ENCODE measurements at places on chromosomes 6 and 20.

DNA sequence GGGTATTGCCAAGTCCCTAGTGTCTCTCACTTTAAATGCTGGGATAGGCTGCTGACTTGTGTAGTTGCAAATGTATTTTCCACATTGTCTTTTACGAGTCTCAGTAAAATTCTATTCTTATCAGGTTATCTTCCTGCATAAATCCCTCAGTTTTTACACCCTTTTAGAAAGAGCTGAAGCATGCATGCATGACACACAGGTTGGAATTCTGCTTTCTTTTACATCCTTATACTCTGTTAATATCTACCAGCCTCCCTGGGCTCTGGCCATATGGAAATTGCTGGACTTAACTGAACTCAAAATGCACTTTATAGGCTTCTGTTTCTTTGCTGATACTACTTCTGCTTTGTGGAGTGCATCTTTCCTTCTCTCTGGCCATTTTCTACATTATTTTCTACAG is 477.4 kb downstream of the FRK start:
- no peak for DNase-seq

GRCh38 chr6:118101220-118101619 is 194.2 kb downstream of the SLC35F1 start:
- no peak for DNase-seq

- no peak for DNase-seq
Measured at GRCh38 chr20:61134296-61135030, 117.6 kb upstream of the CDH4 start.

DNA sequence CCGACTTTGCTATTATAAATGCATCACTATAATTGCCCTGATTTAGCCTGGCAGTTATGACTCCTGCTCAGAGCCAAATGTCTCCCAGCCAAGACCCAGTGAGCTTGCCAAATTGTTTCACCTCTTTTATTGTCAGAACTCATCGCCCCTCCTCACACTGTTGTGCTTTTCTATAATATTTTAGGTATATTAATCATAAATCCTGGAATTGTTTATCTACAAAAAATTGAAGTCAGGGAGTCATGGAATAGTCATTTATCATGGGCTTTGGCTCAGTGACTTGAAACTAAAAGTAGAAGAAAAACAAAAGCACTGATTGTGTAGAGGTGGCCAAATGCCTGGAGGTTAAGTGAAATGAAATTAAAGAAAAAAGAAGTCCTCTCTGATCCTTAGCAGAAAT is 85.6 kb downstream of the PFDN4 start:
- peak; percentile 50 for DNase-seq

- DNase-seq, result no peak
Measured at GRCh38 chr6:149680503-149680902, 32.0 kb upstream of the KATNA1 start.

Data from renal cortical epithelial cell (primary cell).